Activated CD4-positive, alpha-beta T cell treated with anti-CD3 and anti-CD28 coated beads for 24 hours (primary cell): ENCODE measurements at places on chromosomes 3 and 15.

DNA sequence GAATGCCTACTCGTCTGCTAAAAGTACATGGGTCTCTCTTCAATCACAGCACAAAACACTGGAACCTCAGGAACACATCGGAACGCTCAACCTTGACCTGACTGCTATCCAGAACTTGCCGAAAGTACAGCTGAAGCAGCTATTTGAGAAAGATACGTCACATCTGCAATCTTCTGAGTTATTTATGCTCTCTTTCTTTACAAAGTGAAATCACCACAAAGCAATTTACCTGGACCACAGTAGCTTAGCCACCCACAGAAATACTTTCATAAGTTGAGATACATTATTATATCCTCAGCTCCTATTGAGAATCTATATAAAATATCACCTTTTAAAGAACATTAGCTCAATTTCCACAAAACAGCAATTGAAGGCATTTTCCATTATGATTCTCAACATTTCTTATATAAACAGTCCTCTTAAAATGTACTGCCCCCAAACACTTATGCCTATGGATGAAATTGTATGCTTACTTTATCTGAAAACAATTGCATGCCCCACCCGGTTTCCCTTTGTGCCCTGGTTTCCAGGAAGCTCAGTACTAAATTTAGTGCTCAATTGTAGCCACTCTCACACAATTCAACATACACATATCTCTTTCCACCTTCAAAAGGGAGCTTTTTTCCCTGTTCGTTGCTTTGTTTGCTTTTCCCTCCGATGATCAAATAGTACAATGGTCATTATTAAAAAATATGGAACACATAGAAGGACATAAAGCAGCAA, 31.8 kb downstream of the HEG1 start:
- no peak for DNase-seq

GRCh38 chr3:55622116-55622515, 135.0 kb upstream of the WNT5A start:
- DNase-seq, result no peak

- DNase-seq, result no peak
Measured at GRCh38 chr3:31106912-31107311, 212.5 kb upstream of the GADL1 start.

GRCh38 chr3:8549354-8549753, 47.7 kb downstream of the LMCD1 start:
- DNase-seq, result no peak

- DNase-seq, result no peak
Measured at GRCh38 chr3:147404800-147405230, 1.5 kb downstream of the ZIC4 start.

- no peak for DNase-seq
Measured at GRCh38 chr3:124483915-124484470, 246.3 kb upstream of the UMPS start.

- no peak for DNase-seq
Measured at GRCh38 chr3:128933213-128933921, 53.9 kb downstream of the ACAD9 start.

DNA sequence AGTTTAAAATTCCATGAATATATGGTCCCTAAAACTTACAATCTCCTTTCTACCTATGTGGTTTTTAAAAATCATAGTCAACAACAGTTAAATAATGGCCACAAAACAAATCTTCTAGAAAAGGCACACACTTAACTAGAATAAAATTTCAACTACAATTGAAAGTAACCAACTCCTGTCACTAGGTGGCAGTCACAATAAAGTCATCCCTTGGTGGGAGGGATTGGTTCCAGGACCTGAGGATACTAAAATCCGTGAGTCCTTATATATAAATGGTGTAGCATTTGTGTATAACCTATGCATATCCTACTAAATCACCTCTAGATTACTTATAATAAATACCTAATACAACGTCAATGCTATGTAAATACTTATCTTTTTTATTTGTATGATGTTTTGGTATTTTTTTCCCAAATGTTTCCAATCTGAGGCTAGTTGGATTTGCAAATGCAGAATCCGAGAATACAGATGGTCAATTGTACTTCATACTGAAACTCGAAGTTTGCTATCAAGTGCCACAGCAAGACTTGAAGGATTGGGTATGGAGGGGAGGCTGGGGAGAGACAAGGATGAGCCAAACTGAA, 172.6 kb downstream of the FMN1 start:
- DNase-seq, result no peak

GRCh38 chr3:75631541-75631940, 32.6 kb upstream of the FRG2C start:
- DNase-seq, result no peak

GRCh38 chr15:61115241-61115640, 113.9 kb downstream of the RORA start:
- DNase-seq, result no peak

GRCh38 chr15:79172801-79173460, 82.4 kb upstream of the RASGRF1 start:
- DNase-seq, result no peak

- DNase-seq, result no peak
Measured at GRCh38 chr3:25686766-25687165, 22.1 kb upstream of the TOP2B start.

GRCh38 chr3:10524799-10525301, 19.5 kb upstream of the ATP2B2 start:
- DNase-seq, result no peak
